Karpas-422 (cell line): ENCODE measurements at places on chromosomes 4 and X. TPM values are rescaled to one million over a fixed set of nuclear protein-coding genes. Genes with fewer than 3 reads are reported as not detected.

Gene EREG
- total RNA-seq, result not detected in 2 replicates

DNA sequence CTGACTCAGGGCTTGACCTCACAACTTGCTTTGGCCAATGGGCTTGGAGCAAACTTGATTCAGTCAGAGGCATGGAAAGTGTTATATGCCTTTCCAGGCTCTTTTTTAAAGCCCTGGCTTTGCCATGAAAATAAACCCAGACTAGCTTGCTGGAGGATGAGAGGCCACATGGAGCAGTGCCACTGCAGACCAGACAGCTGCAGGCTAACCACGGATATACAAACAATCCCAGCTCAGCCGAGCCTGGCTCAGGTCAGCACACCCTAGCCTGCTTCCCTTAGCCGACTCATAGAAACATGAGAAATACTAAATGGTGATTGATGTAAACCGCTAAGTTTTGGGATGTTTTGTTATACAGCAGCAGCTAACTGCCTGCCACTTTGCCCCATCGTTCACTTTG, 345.1 kb downstream of the ARHGAP10 start:
- 0 out of 2 replicates have a peak, but pooled peaks cover 3% of the 10 kb centered on the region for H3K27me3 ChIP-seq
- no peak overlapping the region for H3K4me3 ChIP-seq
- H3K27ac ChIP-seq, result no peak overlapping the region
- DNase-seq, result no peak
- no peaks in the 10 kb centered on the region for H3K36me3 ChIP-seq

Gene UGT2A3
- not detected in 2 replicates for total RNA-seq

DNA sequence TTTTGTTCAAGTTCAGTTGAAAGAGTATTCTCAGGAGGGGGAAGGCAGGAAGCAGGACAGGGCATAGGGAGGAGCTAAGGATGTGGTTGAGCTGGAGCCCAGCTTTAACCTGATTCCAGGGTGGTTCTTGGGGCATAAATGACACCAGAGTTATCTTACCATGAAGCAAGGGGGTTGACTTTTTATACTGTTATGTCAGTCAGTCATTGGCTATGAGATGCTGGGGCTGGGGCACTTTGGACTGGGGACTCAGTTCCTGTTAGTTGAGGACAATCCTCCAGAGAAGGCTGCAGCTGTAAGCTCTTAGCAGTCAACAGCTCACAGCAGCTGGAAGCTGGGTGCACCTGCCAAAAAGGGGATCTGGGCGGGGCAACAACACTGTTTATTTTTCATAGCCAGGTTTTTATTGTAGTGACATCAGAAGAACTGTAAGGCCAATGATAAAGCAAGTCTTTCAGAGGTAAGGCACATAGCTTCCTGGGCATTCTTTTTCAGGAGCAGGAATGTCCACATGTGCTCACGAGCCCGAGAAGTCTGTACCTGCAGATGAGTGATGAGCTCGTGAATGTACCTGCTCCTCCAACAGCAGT, 78.5 kb downstream of the MID1IP1 start:
- H3K27ac ChIP-seq, result no peak overlapping the region
- H3K4me3 ChIP-seq, result no peak overlapping the region
- DNase-seq, result no peak
- H3K27me3 ChIP-seq, result no peaks in the 10 kb centered on the region
